ENCODE measurements at places on chromosomes 7 and 10.

DNA sequence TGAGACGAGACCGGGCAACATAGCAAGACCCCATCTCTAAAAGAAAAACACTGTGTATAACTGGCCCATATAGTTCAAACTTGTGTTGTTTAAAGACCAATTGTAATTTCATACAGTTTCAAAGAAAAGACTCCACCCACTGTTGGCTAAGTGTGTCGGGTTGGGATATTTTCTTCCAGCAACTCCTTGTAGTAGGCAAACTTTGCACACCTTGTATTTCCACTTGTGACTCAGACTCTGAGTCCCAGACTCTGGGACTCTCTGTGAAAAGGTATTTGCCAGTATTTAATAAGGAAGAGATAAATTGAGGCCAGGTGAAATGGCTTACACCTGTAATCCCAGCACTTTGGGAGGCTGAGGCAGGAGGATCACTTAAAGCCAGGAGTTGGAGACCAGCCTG is 29.3 kb upstream of the RHBDD2 start:
- DNase-seq, result no peak

GRCh38 chr10:79418886-79419595 is 26.4 kb downstream of the ZCCHC24 start:
- no peak for DNase-seq

DNA sequence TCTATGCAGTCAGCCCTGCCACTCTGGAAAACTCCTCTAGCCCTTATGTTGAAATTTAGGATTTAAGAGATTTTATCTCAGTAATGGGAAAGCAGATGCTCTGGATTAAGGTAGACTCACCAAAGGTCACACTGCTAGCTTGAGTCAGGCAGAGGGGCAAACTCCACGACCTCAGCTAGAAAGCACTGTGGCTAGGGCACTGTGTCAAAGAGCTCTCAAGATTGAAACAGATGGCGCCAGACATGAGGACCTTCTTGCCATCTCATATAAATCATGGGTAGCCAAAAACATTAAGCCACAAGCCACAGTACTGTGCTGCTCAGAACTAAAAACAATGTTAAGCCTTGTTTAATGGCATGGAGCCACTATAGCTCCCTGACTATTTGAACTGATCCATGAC is 188.7 kb downstream of the DNAJC1 start:
- no peak for DNase-seq

GRCh38 chr10:61097026-61097425 is 153.0 kb upstream of the RHOBTB1 start:
- no peak for DNase-seq

DNA sequence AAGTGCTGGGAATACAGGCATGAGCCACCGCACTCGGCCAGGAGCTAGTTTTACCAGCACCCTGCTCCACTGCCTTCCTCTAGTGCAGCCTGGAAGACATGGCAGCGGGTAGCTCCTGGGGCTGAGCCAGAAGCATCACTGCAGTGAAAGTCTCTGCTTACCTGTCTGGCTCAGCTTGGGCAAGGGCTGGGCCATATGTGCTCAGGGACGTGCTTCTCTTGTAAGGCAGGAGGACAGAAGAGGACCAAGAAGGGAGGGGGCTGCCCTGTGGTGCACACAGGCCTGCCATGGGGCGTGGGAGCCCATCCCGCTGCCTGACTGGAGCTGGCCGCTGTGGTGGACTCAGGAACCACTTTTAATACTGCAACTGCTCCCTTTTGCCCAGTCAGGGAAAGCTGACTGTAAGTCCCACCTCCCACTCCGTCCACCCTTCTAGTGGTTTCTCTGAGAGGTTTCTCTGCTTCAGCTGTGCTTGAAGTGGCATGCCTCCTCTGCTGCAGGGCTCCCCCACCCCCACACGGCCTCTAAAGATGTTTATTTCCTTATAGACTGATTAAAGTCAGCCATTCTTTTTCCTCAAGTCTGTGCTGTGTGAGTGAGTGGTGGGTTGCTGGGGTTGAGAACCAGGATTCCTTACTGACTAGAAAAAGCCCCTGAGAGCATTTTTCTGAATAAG is 25.3 kb upstream of the C10orf95 start:
- DNase-seq, result peak; percentile 33

DNA sequence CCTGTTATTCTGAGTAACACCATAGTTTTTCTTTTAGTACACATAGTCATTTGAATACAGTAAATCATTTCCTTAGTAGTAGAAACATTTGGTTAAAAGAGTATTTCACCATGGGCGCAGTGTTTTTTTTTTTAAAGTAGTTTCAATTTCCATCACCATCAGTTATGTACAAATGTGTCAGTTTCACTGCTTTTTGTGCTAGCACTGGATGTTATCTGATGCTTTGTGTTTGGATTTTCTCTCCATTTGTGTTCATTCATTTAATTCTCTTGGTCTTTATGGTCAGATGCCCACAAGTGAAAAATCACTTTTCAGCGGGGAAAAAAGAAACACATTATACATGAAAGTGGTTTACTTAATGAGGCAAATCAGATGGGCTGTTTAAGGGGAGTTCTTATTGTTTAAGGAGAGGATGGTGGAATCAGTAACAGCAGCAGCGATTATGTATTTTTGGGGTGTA is 16.0 kb upstream of the HK1 start:
- DNase-seq, result no peak

- no peak for DNase-seq
Measured at GRCh38 chr10:51993475-51993874, 294.1 kb upstream of the CSTF2T start.

GRCh38 chr7:132680590-132680989 is 104.3 kb upstream of the PLXNA4 start:
- no peak for DNase-seq

- no peak for DNase-seq
Measured at GRCh38 chr10:8193546-8193945, 139.1 kb downstream of the GATA3 start.

DNA sequence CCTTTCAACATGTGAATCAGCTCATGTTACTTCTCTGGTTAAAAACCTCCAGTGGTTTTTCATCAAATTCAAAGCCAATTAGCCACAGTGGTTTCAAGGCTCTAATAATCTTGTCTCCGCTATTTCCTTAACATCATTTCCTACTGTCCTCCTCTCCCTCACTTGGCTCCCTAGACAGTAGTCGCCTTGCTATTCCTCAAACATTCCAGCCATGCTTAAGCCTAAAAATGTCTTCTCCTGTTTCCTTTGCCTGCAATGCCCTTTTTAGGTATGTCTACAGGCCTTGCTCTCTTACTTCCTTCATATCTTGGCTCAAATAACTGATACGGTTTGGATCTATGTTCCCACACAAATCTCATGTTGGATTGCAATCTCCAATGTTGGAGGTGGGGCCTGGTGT is 779.4 kb upstream of the LRRN3 start:
- no peak for DNase-seq

DNA sequence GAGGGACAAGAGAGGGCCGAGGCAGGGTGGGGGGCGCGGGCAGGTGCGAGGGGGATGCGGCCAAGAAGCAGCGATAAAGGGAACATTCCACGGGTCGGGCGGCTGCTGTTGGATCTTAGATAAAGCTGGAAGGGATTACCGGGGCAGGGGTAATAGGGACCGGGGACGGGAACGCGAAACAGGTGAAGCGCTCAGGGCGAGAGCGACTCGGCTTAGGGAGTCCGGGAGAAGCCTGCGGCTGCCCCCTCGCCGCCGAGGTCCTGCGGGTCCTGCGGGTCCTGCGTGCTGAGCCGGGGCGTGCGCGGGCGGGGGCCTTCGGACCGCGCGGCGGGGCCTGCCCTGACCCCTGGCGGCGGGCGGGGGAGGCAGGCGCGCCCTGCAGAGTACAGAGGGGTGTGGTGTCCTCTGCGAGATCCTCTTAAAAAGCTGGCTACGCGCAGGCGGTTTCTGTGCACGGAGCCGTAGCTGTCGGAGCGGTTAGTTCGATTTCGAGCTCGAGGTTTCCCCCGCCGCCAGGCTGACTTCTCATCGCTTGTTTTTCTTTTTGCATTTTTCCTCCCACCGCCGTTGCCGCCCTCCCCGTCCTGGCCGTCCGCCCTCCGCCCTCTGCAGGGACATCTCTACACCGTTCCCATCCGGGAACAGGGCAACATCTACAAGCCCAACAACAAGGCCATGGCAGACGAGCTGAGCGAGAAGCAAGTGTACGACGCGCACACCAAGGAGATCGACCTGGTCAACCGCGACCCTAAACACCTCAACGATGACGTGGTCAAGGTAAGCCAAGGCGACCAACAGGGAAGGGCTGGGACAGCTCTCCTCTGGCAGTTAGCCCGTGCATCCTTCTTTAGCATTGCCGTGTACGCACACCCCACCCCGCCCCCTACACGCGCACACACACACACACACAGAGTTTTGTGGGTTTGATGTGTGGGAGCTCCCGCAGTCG is 1.4 kb downstream of the CAV1 start:
- DNase-seq, result peak; percentile 72

DNA sequence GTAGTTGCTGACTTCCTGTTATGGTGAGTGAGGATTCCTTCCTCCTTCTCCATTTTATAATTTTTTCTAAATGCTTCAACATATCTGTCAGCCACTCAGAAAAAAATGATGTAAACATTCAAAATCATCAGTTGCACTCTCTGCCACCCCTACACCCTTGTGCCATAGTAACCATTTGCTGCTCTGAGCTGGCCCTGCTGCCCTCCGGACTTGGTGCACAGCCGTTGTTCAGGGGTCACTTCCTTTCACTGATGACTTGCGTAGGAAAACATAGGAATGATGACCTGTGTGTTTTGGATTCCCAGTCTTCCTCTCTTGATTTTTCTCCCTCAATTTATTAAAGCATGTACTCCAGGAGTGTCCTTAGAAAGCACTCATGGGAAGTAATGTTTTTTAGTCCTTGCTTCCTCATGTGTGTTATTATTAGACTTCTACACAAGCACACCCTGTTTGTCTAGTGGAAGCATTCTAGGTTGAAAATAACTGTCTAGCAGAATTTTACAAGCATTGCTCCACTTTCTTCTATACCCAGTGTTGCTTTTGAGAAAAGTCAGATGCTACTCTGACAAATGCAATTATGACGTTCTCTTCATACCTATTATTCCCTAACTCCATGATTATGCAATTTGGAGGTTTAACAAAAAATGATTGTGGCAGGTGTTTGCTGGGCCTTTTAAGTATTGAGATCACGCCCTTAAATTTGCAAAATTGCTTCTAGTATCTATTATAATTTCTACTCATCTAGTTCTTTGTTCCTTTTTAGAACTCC is 62.6 kb upstream of the MTPN start:
- DNase-seq, result no peak

DNA sequence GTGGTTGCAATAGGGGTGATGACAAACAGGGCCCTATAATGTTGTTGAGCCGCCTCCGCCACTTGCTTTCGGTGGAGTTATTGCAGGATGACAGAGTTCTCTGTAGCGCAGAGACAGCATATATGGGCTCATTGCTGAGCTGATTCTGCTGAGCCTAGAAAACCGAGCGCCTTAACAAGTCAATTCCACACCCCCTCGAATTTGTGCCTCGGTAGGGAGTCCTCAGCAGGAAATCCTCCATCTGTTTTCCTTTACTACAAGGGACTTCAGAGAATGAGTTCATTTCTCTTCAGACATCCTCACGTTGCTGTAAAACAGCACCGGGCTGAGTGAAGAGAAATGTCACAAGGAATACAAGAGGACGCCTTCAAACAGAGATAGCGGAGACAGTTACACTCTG is 90.7 kb upstream of the KIAA1217 start:
- no peak for DNase-seq

- no peak for DNase-seq
Measured at GRCh38 chr7:43692582-43693373, 36.5 kb downstream of the COA1 start.

GRCh38 chr10:73730153-73730906 is 13.8 kb upstream of the SEC24C start:
- DNase-seq, result peak; percentile 94

GRCh38 chr7:52944921-52945320 is 90.5 kb upstream of the POM121L12 start:
- DNase-seq, result no peak

DNA sequence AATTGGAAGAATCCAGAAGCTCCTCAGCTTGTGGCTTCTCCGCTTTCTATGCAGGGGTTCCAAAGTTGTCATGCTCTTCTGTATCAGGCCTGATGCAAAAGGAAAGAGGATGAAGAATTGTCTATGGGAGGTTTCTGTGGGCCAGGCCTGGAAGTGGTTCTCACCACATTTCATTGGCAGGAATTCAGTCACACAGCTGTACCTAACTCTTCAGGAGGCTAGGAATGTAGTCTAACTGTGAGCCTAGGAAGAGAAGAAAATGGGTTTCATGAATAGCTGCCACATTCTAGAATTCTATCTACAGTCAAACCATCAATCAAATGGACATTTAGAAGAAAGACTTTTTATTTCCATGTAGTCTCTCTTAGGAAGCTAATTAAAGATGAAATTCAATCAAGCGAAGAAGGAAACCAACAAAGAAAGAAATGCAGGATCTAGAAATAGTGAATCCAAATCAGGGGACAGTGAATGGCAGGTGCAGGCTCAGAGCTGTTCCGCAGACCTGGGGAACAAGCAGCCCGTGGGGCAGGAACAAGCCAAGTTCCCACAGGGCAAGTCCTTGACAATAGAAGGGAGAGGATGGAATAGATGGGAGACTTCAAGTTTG is 25.4 kb upstream of the USP6NL start:
- DNase-seq, result no peak

GRCh38 chr7:73719806-73720169 is 319 bp upstream of the STX1A start:
- DNase-seq, result no peak

- DNase-seq, result no peak
Measured at GRCh38 chr7:1823376-1824150, 153.5 kb downstream of the ELFN1 start.

GRCh38 chr7:112134039-112134438 is 72.2 kb downstream of the DOCK4 start:
- no peak for DNase-seq

DNA sequence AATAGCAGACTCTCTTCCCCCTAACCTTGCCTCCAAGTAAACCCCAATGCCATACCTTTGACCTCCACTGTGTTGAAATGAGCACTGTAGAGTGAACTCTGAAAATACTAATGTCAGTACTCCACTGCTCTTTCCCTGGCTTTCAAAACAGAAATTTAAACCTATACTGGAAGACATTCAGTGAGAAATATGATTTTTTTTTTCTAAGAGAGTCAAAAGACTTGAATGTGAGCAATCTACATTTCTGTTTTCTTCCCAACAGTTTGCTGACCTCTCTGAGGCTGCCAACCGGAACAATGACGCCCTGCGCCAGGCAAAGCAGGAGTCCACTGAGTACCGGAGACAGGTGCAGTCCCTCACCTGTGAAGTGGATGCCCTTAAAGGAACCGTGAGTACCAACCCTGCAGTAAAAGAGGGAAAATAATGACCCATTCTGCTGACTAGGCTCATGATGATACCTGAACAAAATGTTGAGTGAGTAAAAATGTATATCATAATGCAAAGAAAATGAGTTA is 6.4 kb downstream of the VIM start:
- DNase-seq, result no peak

DNA sequence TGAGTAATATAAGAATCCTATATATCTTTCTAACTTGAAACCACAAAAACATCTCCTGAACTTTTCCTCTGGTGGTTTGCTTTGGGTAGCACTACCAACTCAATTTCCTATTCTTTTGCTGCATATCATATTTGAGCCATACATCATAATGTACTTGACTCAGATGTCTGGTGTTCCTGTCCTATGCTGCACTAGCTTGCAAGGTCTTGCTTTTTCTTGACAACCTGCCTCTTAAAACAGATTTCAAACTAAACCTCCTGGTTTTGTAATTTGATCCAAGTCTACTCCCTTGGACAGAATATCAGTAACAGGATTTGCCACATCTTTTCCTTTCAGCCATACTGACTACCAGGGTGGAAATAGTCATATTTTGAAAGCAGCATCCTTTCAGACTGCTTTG is 520.3 kb upstream of the LRRTM3 start:
- no peak for DNase-seq

GRCh38 chr7:1754345-1754908 is 84.3 kb downstream of the ELFN1 start:
- DNase-seq, result no peak
